ENCODE measurements at places on chromosomes 4 and X.
A peak's percentile ranks its signal among the peaks of the same experiment; 100 is the strongest.

DNA sequence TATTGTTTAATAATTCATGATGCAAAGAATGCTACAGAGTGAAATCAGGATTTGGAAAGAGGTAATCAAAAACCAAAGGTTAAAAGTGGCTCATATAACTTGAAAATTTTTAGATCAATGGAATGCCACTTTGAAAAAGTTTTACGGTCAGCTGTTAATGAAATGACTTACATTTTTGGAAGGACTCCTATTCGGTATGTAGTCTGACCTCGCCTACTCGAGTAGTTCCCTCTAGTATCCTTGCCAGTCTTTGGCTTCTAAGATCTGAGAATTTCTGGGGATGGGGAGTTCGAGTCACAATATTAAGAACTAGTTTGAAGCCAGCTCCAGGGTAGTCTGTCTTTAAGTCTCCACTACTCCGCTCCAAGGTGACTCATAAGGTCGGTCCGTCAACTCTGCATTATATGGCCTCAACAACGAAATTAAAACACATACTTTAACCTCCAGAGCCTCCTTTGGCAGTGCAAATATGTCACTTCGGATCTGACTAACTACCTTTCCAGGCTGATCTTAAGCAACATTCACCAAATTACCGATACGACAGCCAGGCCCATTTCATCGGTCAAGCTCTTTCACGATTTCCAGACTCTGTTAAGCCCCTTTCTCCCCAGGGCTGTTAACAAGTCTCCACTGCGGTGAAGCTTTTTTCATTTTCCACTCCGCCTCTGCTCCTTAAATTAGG, 733 bp upstream of the NAA15 start:
- no peak for DNase-seq

- peak; percentile 13 for DNase-seq
These were observed 69.1 kb upstream of the SCOC start for GRCh38 chr4:140304346-140304745.

- no peak for DNase-seq
These were observed 26.5 kb downstream of the CD40LG start for GRCh38 chrX:136674270-136674985.

GRCh38 chr4:130336585-130337217, 1240.7 kb downstream of the C4orf33 start:
- DNase-seq, result no peak

DNA sequence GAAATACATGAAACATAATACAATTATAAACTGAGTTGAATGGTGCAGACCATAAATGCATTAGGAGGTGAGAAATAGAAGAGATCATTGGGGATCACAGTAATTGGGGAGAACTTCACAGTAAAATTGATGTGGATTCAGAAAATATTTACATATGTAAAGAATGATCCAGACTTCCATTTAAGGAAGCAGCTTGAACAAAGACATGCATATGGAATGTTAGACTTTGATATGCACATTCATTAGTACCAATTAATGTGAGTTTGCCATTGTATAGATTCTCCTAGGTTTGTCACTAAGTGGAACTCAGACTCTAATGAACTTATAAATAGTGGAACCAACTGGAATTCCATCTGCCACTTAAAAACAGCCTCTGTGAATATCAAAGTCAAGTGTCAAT, 235.6 kb downstream of the PARM1 start:
- DNase-seq, result no peak

- no peak for DNase-seq
These were observed 102.0 kb upstream of the GATB start for GRCh38 chr4:151862766-151863165.

DNA sequence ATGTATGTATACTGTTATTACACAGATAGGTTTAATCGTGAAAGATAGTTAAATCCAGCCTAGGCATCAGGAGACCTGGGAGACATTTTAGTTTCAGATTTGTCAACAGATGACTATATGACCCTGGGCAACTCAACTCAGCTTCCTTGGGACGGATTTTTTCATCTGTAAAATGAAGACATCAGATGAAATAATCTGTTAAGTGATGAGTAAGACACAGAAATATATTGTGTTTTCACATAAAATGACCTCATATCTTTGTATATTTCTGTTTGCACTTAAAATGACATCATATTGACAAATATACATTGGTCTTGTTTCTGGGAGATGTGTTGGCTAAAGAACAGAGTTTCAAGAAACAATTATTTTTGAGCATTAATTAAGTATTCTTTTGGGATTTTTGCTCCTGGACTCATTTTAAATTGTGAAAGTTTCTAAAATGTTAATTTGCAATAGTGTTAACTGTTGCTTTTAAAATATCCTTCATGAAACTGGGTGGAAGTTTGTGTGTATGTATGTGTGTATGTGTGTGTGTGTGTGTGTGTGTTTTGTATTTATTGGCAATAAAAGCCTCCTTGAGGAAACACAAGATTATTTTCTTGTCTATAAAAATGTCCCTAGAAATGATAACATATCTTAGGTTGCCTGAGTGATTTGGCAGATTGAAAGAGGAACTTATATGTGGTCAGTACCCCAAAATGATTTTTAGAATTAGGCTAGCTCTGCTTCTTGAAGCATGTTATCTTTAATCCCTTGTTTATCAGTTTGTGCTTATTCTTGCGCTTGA, 29.1 kb upstream of the MMAA start:
- DNase-seq, result no peak

DNA sequence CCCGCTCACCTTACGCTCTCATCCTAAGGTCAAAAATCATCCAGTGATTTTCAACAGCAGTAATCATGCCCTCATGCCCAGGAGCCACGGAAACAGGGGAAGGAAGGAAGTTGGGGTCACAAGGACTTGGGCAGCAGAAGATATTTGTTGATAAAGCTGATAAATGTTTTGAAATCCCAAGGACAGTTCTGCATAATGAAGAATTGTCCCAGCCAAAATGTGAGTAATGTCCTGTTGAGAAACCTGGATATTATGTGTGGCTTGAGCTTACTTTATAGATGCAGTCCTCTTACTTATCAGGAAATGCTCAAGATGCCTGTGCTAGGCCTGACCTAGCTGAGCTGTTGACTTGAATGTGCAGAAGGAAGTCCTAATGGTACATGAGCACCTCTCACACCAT, 263.0 kb upstream of the ZFP42 start:
- DNase-seq, result no peak

DNA sequence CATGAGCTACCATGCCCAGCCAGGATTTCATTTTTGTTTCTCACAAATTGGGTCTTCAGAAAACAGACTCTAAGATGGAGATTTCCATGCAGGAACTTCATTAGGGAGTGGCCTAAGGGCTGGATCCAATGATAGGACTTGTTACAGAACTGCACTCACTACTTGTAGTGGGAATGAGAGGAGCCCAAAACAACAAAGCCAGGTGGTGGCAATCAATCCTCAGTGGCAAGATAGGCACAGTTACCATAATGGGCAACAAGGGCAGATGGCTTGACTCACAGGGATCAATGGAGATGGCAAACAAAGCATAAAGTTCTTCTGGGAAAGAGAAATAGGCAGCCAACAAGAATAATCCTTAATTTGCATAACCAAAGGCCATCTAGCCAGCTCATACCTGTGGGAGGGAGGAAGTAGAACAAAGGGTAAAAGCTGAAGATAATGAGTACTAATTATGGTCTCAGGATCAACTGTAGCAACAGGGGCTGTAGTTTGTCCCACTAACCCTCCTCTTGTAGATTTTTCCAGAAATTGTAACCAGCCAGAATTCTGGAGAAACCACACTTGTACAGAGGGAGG, 72.8 kb upstream of the MAPK10 start:
- DNase-seq, result no peak

DNA sequence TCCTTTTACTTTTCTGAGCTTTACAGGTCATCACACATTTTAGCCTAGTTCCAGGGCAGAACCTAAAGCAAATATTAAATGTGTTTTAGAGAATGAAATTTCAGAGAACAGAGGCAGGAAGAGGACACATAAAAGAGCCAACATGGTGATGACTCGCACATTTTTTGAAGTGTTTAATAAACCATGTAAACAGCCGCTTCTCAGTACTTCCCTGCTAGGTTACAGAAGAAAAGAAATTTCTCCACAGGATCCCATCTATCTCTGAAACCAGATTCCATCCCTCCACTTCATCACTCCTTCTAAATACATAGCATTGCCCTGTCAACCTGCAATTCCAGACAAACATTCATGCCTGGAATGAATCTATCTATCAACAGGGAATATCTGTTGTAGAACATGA, 949.5 kb upstream of the PCDH7 start:
- no peak for DNase-seq

DNA sequence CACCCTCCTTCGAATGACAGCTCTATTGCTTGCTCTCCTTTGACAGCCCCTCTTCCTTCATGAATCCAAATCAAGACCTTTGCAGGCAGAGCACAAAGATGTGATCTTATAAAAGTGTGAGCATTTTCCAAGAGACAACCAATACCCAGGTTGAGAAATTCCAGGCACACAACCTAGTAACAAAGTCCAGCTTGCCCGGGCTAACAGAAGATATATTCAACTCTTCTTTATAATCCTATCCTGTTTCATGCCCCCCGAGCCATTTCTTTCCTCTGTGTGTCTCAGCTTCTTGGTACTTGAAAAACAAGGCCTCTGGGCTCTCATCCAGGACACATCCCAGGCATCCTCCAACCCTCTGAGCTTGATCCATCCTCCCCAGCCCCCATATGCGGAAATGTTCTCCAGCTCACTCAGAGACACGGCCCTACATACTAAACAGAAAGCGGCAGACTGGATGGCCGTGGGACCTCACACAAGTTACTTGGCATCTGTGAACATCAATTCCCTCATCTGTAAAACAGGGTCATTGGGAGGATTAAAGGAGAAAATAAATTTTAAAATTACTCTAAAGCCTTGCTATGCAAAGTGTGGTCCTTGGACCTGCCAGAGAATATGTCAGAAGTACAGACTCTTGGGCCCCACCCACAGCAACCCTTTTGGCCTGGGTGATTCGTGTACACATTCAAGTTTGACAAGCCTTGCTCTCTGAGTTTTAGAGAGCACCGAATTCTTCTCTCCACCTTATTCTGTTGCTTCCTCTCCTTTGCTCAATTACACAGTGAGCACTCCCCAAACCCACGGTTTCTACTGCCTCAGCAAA, 627.0 kb downstream of the BCOR start:
- no peak for DNase-seq

DNA sequence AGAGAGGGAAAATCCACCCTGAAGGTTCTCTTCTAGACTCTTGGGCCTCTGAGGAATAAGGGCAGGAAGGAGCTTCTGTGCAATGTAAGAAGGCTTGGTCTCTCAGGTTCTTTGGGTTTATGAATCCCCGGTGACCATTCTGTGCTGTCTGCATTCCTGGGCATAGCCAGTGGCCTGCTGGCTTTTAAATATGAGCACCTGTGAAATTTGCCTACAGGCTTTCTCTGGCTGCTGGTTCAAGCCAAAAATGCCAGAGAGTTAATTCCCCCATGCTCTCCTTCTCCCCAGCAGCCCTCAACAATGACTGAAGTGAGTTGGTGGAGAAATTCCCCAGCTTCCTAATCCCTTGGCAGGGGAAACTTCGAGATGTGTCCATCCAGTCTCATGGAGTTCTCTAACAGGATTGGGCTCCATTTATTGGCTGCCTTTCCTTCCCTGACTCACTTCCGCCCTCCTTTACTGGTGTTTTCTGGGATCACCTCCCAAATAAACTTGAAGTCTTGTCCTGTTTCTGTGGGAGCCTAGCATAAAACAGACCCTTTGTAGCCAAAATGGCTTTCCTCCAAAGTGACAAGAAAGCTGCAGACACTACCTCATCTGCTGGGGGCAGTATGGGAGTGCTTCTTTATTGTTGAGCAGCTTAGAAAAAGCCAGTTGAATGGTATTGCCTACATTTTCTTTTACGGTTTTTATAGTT, 179.4 kb upstream of the CASK start:
- no peak for DNase-seq

DNA sequence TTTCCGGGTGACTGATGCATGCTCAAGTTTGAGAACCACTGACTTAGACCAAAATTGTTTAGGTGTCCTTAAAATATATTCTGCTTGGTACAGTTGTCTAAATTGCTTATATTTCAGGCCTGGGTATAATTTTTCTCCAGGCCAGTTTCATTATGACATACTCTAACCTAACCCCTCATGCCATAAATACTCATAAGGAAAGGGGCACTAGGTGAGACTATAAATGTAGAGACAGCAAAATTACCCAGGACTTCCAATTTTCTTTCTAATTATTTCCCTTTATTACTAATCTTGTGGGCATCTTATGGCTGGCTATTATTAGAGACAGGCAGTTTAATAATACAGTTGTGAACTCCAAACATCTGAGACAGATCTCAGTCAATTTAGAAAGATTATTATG, 150.2 kb downstream of the RRAGB start:
- DNase-seq, result no peak

All from H1 (cell line).